AG10803 (cell line): ENCODE measurements at places on chromosomes 2 and 18.
A peak's percentile ranks its signal among the peaks of the same experiment; 100 is the strongest.

DNA sequence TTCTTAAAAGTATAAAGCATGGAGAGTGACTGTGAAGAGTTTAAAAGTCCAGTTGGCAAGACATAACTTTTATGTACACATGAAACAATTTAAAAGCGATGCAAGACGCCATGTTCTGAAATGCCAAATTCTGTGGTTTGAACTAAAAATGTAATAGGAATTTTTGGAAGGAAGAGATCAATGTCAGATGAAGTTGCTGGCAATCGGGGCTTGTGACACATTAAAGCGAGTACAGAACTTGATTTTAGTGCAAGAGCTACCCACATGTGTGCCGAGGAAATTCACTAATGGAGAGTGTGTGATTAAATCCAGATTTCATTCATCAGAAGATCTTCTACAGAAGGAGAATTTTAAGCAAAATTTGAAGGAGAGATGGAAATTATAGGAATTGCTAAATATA, 220.2 kb upstream of the CCDC68 start:
- DNase-seq, result peak; percentile 81

GRCh38 chr2:163142618-163143017, 304.1 kb upstream of the KCNH7 start:
- no peak for DNase-seq

GRCh38 chr2:240397924-240398645, 37.4 kb upstream of the GPC1 start:
- DNase-seq, result peak; percentile 63

DNA sequence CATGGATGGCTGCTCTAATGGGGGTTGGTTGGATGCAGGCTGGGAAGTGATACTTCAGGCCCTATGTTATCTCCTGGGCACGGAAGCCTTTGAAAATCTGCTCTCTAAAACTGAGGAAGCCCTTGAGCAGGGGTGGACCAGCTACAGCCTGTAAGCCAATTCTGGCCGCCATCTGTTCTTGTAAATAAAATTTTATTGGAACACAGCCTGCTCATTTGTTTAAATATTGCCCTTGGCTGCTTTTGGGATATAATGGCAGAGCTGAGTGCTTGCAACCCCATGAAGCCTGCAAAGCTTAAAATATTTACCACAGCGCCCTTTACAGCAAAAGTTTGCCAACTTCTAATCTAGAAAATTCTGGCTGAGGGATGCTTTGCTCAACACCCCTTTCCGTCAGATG, 11.9 kb upstream of the IGFBP2 start:
- no peak for DNase-seq

DNA sequence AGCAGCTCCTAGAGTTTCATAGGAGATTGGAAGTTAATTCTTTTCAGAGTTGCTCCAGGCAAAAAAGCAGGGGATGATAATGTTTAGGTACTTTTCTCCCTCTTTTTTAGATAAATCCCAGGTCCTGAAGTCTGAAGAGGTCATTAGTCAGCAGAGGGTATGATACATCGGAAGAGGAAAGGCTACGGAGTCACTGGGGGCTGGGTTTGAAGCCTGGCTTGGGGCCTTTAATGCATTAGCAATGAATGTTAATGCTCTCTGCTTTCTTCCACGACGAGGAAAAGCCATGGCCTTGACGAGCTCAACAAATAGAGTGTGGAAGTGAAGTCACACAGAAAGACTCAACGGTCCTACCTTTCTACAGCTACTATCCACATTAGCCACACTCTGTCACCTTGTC, 235.1 kb downstream of the NCKAP5 start:
- no peak for DNase-seq

DNA sequence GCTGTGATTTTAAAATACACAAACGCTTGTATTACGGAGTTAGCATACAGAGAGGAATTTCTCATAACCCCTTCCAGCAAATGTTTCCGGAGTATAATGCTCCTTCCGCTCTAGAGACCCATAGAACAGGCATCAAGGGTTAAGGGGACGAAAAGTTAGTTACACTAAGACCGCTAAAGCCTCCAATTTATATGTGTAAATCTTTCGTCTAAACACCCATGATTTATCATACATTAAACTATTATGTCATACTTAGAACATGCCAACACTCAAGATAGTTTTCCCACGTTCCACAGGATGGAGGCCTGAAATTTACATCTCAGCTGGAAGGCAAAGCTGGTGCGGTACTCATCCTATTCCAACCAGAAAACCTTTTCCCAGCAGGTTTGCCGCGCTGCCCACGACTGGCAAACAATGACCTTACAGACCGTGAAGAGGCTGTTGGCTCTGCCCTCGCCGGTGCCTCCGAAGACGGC, 650 bp downstream of the ORMDL1 start:
- peak; percentile 39 for DNase-seq

DNA sequence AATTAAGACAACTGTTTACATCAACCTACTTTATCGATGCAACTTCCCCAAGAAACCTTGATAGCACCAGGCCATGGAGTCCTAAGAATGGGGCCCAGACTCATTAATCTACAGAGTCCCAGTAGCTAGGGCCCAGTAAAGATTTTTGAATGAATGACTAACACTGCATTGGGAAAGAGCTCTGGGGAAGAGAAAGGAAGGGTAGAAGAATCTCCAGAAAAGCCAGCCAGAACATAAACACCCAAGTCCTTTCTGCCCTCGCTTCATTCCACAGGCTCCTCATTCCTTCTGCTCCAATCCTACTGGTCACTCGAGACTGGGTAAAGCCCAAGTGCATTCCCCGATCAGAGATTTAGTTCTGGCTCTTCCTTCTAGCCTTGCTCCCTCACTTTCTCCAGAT, 44.3 kb downstream of the CYRIA start:
- DNase-seq, result no peak

DNA sequence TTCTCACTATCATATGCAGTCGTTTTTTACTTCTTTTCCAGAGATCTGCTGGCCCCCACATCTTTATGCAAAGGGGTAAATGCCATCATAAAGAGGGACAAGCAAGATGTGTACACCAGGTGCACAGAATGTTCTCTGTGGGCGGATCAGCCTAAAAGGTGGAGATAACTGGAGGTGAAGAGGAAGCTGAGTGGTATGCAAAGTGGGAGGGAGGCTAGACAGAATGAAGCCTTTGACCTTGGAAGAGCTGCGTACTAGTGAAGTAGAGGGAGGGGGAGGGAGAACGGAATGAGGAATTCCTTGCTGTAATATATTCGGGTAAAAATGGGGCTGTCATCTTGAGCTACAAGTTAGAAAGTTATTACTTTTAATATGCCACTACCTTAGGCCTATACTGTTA, 287.5 kb upstream of the VRK2 start:
- no peak for DNase-seq

DNA sequence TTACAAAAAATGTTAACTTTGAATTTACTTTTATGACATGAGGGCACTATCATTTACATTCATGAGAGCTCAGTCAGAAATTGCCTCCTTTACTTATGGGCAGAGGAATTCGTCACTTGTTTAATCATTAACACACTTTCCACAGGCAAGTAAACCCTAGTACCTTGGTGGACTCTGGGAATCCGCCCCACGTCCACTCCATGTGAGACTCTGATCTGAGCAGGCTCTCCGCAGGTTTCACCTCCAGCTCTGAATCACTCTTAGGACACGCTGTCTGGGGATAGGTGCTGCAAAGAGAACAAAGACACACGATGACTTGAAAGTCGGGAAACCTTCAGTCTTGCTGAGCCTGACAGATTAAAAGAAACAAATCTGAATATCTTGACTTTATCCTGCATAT, 73.6 kb downstream of the LPIN2 start:
- no peak for DNase-seq

GRCh38 chr2:20217041-20217970, 7.6 kb downstream of the SDC1 start:
- DNase-seq, result no peak

DNA sequence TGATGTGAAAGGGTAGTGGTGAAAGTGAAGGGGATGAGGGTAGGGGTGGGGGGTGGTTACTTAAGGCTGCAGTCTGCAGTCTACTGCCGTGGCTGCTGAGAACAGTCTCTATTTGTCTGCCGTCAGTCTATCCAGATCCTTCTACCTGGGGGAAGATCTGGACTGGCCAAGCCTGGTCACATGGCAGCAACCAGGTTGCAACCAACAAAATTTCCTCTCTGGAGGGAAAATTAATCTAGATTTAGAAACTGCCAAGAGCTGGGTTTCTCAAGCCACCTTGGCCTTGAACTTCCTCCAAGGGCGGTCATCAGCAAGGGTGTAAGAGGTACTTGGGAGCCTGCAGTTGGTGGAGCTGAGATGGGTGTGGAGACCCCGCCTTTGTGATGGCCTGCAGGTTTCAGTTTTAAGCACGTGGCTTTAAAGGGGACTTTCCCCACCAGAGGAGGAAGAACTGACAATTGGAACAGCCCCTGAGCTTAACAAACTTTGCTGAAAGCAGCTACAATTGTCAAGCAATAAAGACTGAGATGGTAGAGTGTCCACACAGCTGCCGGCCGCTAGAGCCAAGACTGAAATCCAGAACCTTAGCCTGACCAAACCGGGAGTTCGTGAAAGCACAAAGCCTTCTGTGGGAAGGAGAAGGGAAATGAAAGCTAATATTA, 31.4 kb upstream of the KCMF1 start:
- no peak for DNase-seq

DNA sequence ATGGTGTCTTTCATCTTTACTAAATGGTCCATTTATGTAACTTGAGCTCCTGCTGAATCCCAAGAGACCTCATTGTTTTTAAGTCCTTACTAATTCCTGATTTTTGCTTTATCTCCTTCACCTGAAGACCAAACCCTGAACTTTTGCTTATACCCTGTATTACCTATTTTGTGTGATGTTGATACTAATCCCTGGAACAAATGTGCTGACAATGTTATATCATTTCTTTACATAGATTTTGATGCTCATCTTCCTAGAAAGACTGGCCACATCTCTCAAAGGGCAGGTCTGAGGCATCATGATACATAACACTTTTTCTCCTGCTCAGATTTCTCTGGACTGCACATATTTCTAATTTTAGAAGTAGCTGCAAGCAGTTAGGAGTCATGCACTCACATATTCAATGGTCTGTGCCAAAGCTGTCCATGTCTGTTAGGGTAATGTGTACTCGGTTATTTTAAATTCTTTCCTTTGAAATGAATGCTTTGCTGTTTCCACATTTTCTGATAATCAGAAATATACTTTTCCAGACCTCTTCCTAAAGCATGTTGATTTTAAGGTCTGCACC, 427.9 kb upstream of the HNRNPA3 start:
- no peak for DNase-seq

GRCh38 chr2:102992607-102993006, 230.8 kb downstream of the TMEM182 start:
- no peak for DNase-seq

GRCh38 chr2:126644630-126645191, 11.2 kb upstream of the GYPC start:
- no peak for DNase-seq

- DNase-seq, result no peak
These were observed 13.1 kb downstream of the AP1S3 start for GRCh38 chr2:223824301-223824700.

- no peak for DNase-seq
These were observed 43.0 kb downstream of the FBXO48 start for GRCh38 chr2:68423966-68424650.
